Activated CD8-positive, alpha-beta T cell treated with anti-CD3 and anti-CD28 coated beads for 36 hours (primary cell): ENCODE measurements at places on chromosomes 12 and 14.

DNA sequence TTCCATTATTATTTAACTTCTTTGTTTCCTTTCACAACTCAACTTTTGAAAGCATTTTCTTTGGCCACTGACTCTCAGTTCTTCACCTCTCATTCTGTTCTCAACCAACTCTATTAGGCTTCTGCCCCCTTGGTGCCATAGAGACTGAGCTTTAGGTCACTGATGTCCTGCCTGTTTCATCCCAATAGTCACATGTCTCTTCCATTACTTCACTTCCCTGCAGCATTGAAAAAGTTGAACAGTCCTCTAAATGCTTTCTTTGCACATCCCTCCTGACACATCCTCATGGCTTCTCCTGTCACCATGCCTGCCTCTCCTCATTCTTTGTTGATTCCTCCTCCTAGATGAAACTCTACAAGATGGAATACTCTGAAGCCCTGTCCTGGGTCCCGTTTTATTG lies 2.7 kb downstream of the CLEC12A start:
- no peak for DNase-seq

- DNase-seq: no peak
These were observed 58.7 kb downstream of the WSCD2 start for GRCh38 chr12:108187831-108188230.

DNA sequence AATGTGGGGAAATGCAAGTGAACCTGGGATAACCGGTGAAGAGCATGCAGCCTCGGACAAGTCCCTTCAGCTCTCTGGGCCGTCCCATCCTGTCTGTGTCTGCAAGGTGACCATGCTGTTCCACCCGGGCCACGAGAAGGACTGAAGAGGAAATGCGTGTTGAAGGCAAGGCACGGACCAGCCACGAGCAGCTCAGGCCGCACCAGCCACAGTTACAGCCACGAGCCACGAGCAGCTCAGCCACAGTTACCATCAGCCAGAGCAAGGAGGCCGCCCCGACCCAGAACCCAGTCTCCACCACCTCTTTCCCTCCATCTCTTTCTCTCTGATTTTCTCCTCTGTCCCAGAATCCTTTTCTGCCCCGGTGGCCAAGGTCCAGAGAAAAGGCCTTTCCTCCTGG lies 18.8 kb upstream of the GALNT9 start:
- DNase-seq: no peak

DNA sequence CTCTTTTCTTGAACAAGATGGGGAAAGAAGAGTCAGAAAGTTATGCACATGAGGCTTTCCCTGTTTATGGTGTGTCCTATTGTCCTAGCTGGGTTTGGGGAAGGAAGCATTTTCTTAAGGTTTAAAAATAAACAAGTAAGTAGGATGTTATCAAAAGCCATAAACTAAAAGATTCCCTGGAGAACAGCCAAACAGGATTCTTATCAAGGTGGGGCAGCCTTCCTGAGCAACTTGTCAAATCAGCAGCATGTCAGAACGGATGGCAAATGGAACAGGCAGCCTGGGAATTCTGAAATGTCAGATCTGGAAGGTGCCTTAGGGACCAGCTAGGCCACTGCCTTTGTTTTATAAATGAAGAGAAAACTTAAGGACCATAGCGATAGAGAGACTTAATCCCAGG lies 152.2 kb upstream of the RGS6 start:
- DNase-seq: no peak

- no peak for DNase-seq
These were observed 5.5 kb downstream of the PABPN1 start for GRCh38 chr14:23326491-23327332.

- no peak for DNase-seq
These were observed 10.6 kb downstream of the SPRING1 start for GRCh38 chr12:116727261-116727660.

GRCh38 chr14:103316721-103317121 lies 17.3 kb upstream of the EIF5 start:
- DNase-seq: no peak

DNA sequence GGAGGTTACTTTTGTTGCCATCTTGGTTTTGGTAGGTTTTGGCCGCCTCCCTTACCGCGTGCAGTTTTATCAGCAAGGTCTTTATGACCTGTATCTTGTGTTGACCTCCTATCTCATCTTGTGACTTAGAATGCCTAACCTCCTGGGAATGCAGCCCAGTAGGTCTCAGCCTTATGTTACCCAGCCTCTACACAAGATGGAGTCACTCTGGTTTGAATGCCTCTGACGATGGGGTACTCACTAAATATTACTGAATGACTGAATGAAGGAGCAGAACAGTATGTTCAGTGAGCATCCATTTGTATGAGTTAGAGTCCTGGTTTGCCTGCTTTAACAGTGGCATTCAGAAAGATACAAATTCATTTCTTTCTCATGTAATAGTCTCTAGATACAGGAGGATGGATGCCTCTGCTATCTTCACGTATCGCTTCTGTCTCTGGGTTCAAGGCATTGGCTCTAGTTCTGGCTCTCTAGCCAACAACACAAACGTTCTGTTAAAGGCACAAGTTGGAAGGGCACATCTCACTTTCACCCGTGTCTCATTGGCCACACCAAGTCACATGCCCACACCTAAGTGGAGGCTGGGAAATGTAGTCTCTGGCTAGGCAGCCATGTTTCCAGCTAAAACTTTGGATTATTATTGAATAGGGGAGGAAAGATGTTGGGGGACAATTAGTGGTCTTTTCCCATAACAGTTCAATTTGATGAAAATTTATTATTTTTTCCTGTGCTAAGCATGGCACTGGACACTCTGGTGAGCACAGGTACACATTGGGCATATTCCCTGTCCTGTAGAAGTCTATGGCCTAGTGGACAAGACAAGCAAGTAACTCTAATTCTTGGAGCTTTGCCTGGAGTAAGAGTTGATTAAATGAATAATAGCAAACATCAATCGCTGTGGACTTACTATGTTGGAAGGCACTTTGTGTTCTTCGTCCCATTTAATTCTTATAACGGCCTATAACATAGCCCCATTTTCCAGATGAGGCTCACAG lies 75.2 kb upstream of the RPH3A start:
- DNase-seq: peak; percentile 13

GRCh38 chr14:85178864-85179263 lies 351.1 kb upstream of the FLRT2 start:
- DNase-seq: no peak

GRCh38 chr12:11412731-11413130 lies 17.4 kb upstream of the PRB2 start:
- DNase-seq: no peak

GRCh38 chr12:2776129-2776806 lies 18.5 kb upstream of the FKBP4 start:
- DNase-seq: no peak

DNA sequence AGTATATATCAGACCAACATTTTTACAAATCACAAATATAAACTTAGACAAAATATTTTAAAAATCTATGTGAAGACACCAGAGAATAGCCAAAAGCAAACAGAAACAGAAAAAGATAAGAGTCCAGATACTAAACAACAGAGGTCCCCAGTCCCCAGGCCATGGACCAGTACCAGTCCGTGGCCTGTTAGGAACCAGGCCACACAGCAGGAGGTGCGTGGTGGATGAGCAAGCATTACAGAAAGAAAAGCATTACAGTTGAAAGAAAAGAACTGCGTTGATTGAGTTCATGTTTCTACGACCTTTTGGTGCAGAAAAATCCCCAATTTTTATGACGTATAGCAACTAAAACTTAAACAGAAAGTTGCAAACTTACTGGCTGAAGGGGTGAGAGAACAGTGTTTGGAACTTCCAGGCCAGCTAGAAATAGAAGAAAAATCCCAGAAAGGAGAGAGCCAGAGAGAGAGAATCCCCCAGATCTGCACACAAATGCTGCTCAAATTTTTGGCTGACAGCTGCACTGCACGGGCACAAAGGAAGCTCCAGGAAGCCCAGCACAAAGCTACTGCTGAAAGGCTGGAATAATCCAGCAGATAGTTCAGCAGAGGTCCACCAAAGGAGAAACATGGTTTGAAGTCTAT lies 159.6 kb upstream of the C14orf180 start:
- DNase-seq: no peak

- DNase-seq: peak; percentile 82
These were observed at the start of gene FRMD6 for GRCh38 chr14:51651388-51652167. Gene FRMD6 (plus strand): TSS chr14:51651910. CDS start chr14:51689837, 37,927 bp downstream.

GRCh38 chr12:84408936-84409335 lies 503.7 kb downstream of the SLC6A15 start:
- DNase-seq: no peak

- DNase-seq: no peak
These were observed 10.1 kb upstream of the RASSF3 start for GRCh38 chr12:64600164-64600561.

- DNase-seq: peak; percentile 18
These were observed 77.8 kb downstream of the PDE6H start for GRCh38 chr12:15050659-15051058.

GRCh38 chr14:78836777-78837176 lies 666.6 kb downstream of the NRXN3 start:
- peak; percentile 56 for DNase-seq

DNA sequence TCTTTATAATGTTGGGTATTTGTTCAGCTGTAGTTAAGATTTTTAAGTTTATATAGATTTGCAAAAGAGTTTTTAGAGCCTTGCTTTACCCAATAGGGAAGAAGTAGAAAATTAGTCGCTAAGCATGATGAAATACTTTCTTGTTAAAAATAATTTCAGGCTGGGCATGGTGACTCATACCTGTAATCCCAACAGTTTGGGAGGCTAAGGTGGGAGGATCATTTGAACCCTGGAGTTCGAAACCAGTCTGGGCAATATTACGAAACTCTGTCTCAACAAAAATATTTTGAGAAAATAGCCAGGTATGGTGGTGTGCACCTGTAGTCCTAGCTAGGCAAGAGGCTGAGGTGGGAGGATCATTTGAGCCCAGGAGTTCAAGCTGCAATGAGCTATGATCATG lies 18.7 kb upstream of the SCFD1 start:
- DNase-seq: no peak

DNA sequence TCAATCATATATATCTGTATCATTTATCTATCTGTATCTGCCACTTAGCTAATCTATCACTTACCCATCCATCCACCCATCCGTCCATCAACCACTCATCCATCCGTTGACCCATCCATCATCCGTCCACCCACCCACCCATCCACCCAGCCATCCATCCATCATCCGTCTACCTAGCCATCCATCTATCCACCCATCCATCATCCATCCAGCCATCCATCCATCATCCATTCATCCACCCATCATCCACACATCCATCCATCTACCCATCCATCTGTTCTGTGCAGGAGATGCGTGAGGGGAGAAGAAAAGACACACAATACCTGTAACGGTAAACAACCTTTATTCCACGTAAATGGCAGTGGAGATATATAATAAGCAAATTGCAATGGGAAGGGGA lies 20.2 kb downstream of the NOC4L start:
- DNase-seq: no peak

- DNase-seq: no peak
These were observed 28.6 kb downstream of the CHFR start for GRCh38 chr12:132858718-132859266.

DNA sequence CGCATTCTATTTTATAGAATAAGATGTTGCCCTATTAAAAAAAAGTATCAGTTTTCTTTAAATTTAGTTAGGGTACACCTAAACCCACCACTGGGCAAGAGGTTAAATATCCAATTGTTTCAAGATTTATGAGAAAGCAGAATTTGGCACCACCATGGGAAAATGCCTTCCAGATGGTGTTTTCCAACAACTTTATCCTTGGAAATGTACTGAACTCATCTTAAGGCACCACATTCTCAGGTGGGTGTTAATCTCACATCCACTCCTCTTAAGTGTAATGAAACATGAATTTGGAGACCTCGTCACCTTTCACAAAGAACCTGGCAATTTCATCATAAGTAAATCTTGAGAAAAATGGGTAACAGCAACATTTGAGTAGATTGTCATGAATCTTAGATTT lies 13.1 kb downstream of the CBX5 start:
- DNase-seq: no peak

GRCh38 chr12:3107954-3108353 lies 30.8 kb downstream of the TSPAN9 start:
- no peak for DNase-seq

- no peak for DNase-seq
These were observed 109.4 kb upstream of the NOS1 start for GRCh38 chr12:117470804-117471203.

GRCh38 chr12:122874081-122874480 lies 21.8 kb downstream of the VPS37B start:
- DNase-seq: peak; percentile 78

GRCh38 chr12:19277711-19278110 lies 148.2 kb downstream of the PLEKHA5 start:
- no peak for DNase-seq

DNA sequence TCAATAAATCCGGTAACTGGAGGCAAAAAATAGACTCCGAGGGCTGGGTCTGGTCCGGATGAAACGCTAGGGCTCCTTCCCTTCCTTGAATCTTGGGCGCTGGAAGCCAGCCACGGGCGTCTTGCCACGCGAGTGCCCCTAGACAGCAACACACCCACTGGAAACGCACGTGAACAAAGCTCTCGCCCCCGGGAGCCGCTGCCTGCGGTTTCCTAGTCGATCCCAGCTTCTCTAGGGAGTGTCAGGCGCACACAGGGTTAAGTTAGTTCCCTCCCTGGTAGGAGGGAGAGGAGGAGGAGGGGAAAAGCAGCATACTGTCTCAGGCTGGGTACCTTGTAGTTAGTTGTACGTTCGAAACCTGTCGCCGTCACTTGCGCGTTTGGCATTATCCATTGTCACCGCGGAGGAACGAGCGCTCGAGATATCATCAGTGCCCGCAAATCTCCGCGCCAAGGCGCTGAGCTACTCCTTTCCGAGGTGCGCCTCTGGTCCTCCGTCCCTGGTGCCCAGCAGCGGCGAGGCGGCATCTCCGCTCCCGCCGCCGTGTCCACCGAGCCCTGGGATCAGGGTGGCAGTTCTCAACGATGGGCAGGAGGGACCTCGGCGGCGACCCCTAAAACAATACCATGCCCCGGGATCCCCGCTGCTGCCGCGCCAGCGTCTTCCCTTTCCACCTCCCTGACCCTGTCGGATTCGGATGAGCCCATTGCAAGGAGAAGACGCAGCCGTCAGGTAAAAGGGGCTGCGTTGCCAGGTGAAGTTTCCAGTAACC lies at the start of gene FLRT2:
TSS of gene FLRT2 (plus strand) at position 342 of the 772 bp plus-strand sequence. CDS start 91,371 bp downstream, outside the sequence.
- no peak for DNase-seq

DNA sequence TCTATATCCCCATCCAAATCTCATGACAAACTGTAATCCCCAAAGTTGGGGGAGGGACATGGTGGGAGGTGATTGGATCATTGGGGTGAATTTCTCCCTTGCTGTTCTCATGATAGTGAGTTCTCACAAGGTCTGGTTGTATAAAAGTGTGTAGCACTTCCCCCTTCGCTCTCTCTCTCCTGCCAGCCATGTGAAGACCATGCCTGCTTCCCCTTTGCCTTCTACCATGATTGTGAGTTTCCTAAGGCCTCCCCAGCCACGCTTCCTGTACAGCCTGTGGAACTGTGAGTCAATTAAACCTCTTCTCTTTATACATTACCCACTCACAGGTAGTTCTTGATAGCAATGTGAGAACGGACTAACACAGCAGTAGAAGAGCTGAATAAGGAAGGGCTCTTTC lies 62.6 kb upstream of the VASH1 start:
- DNase-seq: no peak

GRCh38 chr12:98244136-98244535 lies 271.3 kb upstream of the TMPO start:
- DNase-seq: no peak
